ENCODE measurements at places on chromosomes 16 and 17. TPM values are rescaled to one million over a fixed set of nuclear protein-coding genes. Genes with fewer than 3 reads are reported as not detected.
A peak's percentile ranks its signal among the peaks of the same experiment; 100 is the strongest.

GRCh38 chr16:72788269-72788809 is 259.6 kb downstream of the ZFHX3 start:
- H3K4me3 ChIP-seq = peak overlapping the region; percentile 72
- no peaks in the 10 kb centered on the region for H3K27me3 ChIP-seq
- peaks cover 39% of the 10 kb centered on the region for H3K4me1 ChIP-seq
- DNase-seq = no peak
- peak overlapping the region; percentile 35 for H3K27ac ChIP-seq

The PABPN1L gene
- not detected for total RNA-seq

DNA sequence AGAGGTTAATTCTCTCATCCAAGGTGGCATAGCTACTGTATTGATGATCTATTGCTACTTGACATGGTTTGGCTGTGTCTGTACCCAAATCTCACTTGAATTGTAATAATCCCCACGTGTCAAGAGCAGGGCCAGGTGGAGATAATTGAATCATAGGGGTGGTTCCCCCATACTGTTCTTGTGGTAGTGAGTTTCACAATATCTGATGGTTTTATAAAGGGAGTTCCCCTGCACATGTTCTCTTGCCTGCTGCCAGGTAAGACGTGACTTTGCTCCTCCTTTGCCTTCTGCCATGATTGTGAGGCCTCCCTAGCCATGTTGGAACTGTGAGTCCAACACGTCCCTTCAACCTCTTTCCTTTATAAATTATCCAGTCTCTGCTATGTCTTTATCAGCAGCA is 22.9 kb upstream of the CPPED1 start:
- H3K27me3 ChIP-seq = peaks cover 5% of the 10 kb centered on the region
- no peaks in the 10 kb centered on the region for H3K4me1 ChIP-seq
- no peak overlapping the region for H3K27ac ChIP-seq
- no peaks in the 10 kb centered on the region for H3K36me3 ChIP-seq
- DNase-seq = no peak

The KIF18B gene
- 32.2 TPM for total RNA-seq

The APOH gene
- 0.27 TPM for total RNA-seq

The DBNDD1 gene
- total RNA-seq = 53.8 TPM
